ENCODE measurements at places on chromosomes 3 and 15.

- no peak for DNase-seq
Measured at GRCh38 chr15:47813748-47814384, 96.6 kb downstream of the SEMA6D start.

GRCh38 chr3:61575893-61576292 is 14.5 kb downstream of the PTPRG start:
- DNase-seq, result no peak

- no peak for DNase-seq
Measured at GRCh38 chr3:15805756-15806266, 8.0 kb upstream of the ANKRD28 start.

DNA sequence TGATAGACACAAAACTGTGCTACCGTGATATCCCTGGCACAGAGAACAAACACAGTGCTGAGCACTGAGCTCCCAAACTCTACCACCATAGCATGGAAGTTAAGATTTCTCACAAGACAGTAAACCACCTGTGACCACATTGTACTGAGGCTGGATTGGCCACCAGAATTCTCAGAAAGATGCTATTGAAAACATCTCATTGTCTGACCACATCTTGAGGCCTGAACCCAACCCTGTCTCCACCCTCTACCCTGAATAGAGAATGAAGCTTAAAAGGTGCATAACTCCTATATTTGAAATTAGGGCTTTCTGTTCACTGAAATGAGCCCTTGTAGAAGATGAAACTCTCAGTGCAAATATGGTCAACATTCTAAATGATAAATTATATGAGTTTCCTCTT is 281.3 kb upstream of the NPAP1 start:
- no peak for DNase-seq

GRCh38 chr3:2372306-2372705 is 273.6 kb downstream of the CNTN4 start:
- no peak for DNase-seq

DNA sequence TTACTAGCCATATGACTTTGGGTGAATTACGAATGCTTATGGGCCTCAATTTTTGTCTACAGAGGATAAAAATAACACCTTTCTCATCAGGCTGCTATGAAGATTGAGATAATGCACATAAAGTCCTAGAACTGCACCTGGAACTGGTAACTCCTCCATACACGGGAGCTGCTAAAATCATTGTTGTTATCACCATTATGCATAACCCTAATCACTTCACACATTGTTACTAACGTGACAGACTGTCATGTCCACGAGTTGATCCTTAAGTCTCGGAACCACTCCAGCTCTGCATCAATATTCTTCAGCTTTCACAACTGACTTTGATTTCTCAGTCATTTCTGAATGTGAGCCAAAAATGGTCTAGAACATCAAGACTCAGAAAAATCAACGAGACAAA is 64.1 kb downstream of the RFTN1 start:
- no peak for DNase-seq

DNA sequence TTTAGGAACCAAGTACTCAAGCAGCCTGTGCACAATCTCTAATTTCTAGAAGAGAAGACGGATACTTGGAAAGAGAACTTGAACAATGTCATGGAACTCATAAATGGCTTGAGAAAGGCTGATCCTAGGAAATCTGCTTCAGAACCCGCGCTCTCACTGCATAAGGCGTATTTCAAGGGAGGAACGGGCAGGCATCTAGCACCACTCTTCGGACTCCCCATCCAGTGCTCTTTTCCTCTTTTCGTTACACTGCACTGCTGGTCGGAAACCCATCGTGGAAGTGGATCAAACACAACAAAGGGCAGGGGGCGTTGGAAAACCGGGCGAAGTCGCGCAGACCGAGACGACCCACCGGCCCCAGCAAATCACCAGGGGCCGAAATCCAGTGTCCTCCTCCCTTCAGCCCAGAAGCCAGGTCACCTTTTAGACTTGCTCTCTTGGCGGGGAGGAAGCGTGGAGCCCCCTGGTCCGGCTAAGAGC is 539 bp upstream of the TLNRD1 start:
- DNase-seq, result no peak

DNA sequence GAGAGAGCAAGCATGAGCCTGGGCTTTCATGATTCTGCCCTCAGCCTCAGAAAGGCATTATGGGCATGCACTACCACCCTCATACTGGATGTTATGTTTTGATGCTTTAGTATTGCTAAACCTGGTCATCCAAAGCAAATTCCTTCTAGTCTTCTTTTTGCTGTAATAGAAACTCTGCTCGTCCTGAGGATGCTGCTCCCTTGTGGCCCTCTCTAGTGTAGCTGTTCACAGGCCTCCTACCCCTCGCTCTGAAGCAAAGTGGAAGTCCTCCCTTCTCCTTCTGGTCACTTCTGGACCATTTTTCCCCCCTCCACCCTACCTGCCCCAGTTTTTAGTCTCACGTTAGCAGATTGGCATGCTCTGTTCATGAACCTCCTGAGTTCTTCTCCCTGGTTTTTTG is 22.9 kb upstream of the CCNL1 start:
- no peak for DNase-seq

- peak; percentile 60 for DNase-seq
Measured at GRCh38 chr15:88649286-88649733, 10.5 kb downstream of the ISG20 start.

DNA sequence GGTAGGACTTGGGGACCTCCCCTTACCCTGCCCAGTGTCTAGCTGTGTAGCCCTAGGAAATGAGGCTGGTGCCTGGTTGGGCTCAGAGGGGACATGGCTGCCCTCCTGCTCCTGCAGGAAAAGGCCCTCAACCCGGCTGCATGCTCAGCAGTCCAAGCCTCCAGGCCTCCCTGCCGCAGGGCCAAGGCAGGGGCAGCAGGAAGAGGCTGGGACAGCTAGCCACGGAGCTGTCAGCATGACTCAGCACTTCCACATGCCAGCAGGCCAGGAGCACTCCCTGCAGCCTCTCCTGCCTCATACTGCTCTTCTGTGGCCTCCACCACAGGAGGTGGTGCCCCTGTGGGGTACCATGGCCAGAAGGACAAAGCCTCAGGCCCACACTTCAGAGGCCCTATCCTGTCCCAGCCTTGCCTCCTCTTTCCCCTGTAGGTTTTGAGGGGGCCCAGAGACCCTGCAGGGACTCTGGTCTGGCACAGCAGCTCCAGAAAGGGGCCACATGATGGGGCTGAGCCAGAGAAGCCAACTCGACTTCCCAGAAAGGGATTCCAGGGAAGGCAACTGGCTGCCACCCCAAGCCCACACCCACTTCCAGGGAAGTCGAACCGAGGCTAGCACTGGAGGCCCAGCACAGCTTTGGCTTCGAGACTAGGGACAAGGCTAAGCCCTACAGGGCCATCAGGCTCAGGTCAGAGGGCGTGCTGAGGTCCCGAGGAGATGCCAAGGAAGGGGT is 19.5 kb downstream of the TKT start:
- DNase-seq, result no peak

DNA sequence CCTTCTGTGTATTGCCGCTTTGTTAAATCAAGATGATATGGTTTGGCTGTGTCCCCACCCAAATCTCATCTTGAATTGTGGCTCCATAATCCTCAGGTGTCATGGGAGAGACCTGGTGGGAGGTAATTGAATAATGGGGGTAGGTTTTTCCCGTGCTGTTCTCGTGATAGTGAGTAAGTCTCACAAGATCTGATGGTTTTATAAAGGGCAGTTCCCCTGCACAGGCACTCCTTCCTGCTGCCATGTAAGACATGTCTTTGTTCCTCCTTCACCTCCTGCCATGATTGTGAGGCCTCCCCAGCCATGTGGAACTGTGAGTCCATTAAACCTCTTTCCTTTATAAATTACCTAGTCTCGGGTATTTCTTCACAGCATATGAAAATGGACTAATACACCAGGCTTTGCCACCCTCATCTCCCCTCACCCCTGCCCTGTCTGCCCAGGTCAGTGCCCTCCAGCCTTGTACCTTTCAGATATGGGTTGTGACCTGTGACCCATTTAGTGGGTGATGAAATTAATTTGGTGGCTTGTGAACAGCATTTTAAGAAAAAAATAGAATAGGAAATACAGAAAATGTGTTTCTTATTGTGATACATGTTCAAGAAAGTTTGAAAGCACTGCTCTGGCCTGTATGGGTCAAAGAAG is 56.1 kb upstream of the MCF2L2 start:
- DNase-seq, result no peak

All from stimulated activated CD4-positive, alpha-beta T cell treated with anti-CD3 and anti-CD28 coated beads, TNF-alpha, amount 100 ng/mL, for 4 hours (primary cell).